HCT116 (cell line): ENCODE measurements at places on chromosomes 2 and 18.
A peak's percentile ranks its signal among the peaks of the same experiment; 100 is the strongest.

- DNase-seq = no peak
Measured at GRCh38 chr18:76314496-76314895, 180.5 kb downstream of the ZNF516 start.

- DNase-seq = no peak
Measured at GRCh38 chr18:2896990-2897389, 50.2 kb downstream of the EMILIN2 start.

GRCh38 chr2:230362030-230362691, 35.2 kb downstream of the SP140L start:
- DNase-seq = no peak

DNA sequence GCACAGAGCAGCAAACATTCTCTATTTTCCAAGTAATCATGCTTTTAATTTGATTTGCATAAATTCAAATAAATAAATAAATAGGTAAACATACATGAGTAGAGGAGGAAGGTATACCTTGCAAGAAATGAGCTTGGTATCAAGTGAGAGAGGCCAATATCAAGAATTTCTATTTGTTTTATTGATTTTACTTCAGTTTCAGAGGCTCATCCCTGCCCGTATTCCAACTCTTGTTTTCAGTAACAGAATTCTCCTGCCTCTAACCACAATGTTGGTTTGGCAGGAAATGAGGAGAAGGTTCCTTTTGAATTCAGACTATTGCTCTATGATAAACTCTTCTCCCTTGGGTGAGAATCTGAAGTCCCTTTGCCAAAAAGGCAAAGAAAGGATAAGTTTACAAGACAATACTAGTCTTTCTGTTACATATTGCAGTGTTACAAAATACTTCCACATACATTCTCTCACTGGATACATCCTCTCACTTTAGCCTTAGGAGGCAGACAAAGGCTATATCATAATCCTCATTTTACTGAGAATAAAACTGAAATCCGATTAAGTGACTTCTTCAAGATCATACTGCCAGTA, 68.3 kb upstream of the ZNF397 start:
- no peak for DNase-seq

GRCh38 chr2:160431441-160431840, 62.2 kb downstream of the RBMS1 start:
- DNase-seq = no peak

DNA sequence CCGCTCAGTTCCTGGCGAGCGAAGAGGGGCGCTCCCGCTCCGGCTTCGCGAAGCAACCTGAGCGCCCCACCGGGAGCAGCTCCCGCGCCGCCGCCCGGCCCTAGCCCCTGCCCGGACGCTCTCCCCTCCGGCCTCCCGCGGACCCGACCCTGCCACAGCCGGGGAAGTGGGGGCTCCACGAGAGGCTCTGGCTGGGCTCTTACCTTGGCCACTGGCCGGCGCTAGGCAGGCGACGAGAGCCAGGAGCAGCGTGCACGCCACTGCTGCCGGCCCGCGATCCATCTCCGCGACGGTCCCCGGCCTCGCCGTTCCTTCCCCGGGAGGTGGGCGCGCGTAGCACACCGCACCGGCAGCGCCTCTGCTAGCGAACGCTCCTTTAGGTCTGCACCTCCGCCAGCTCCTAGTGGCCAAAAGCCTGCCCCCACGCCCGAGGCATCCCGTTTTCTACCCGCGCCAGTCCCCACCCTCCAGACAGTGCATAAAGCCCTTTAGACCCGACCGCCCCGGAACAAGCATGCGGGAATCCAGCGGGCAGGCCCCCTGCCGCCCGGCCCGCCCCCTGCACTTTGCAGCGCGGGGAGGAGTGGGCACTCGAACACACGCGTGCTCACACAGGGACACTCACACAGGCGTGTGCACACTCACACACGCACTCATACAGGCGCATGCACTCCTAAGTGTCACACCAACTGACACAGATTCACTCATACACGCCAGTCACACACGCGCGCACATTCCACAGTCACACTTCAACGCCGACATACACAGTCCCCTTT, at the start of gene LRP2:
LRP2 (minus strand) TSS at position 417 of the 776 bp plus-strand sequence; CDS start at position 282, 135 bp downstream.
- no peak for DNase-seq

DNA sequence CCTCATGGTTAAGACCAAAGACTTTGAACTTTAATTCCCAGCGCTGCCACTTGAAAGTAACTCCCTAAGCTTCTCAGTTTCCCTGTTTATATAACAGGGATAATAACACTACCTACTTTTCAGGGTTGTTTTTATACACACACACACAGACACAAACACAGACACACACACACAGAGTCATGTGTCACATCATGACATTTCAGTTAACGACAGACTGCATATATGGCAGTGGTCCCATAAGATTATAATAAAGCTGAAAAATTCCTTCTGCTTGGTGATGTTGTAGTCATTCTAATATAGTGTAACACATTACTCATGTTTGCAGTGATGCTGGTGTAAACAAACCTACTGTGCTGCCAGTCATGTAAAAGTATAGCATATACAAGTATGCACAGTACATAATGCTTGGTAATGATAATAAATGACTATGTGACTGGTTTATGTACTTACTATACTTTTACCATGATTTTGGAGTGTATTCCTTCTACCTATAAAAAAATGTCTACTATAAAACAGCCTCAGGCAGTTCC, 89.2 kb upstream of the ITGA4 start:
- DNase-seq = no peak

- no peak for DNase-seq
Measured at GRCh38 chr2:162928356-162928755, 89.8 kb upstream of the KCNH7 start.

GRCh38 chr2:43212931-43213330, 13.5 kb downstream of the ZFP36L2 start:
- no peak for DNase-seq

DNA sequence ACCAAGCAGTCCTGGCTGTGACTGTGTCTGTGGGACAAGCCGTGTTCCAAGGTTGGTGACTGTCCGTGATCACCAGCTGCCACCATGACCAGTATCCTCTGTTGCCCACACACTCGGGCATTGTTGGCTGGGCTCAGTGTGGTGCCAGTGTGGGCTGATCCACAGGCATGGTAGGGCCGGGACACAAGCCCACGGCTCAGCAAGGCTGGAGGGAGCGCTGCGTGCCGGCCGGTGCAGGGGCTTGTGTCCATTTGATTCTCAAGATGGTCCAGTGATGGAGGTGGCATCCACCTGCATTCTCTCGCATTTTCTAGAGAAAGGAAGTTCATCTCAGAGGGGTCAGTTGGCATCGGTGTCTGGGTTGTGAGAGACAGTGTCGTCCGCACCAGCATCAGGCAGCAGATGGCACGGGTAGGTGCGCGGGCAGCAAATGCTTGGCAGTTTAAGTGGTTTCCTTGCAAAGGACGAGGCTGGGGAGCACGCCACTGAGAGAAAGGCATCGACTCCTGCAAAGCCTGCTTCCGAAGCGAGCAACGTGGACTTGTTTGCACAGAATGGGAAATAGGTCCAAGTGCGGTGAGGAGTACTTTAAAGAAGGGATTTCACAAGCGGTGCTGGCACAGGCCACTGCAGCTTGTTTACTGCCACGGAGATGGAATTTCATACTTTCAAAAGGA, 20.9 kb downstream of the TWIST2 start:
- DNase-seq = no peak

- DNase-seq = no peak
Measured at GRCh38 chr2:148614014-148614321, 30.6 kb upstream of the EPC2 start.

DNA sequence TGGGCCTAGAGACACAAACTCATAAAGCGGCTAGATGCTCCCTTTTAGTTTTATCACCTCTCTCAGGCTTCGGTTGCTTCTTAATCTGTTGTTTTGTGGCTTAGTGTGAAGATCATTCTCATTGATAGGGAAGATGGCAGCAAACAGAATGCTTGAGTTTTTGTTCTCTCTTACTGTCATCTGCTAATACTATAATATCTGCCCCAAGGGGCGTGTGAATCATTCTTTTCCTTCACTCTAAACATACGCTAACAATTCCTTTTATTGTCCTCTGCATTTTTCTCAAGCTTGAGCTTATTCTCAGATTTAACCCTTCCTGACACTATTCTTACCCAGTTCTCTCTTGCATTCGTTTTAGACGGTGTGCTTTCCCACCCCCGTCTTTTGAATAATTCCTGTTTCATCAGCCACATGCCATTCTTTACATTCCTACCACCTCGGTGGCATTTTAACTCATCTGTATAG, 323.9 kb upstream of the NRP2 start:
- DNase-seq = no peak

DNA sequence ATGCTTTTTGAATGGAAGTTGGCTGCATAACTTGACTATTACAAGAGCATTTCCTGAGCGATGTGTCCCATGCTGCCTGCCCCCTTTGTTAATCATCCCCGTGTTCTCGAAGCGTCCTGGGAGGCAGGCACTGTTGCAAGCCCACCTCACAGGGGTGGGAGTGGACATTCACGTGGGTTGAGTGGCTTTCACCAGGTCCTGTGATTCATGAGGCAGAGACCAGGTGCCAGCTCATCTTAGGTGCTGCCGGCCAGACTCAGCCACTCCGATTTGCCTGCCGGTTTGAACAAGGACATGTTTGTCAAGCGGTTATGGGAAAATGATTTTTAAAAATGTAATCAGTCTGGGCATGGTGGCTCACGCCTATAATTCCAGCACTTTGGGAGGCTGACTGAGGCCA, 112.5 kb downstream of the ZNF532 start:
- DNase-seq = no peak

DNA sequence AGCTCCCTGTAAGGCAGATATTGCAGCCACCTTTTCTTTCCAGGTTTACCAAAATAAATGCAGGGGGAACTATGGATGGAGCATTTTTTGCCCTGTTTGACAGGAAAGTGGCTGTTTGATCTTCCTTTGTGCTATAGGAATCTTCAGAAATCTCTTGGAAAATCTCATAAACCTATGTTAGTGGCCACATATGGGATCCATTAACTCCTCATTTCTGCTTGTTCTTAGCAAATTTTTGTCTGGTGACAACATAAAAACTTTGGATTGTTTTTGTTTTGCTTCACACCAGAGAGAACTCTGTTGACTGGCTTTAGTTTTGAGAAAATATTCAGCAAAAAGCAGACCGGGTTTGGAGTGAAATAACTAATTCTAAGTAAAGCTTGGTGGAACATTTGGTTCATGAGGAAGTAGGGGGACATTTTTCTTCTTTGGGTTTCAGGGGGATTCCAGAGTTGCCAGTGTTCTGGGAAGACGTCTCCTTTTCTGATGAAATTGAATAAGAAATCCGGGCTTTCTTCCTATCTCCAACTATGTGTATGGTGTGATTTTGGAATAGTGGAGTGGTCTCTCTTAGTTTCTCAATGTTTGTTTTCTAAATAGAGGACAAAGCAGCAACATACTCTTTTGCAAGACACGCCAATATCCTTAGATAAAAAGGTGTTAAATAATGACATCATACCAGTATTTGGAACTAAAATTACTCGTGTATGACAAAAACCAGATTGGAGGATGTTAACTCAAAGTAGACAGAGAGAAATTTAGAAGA, 174.4 kb downstream of the ICOS start:
- DNase-seq = no peak

DNA sequence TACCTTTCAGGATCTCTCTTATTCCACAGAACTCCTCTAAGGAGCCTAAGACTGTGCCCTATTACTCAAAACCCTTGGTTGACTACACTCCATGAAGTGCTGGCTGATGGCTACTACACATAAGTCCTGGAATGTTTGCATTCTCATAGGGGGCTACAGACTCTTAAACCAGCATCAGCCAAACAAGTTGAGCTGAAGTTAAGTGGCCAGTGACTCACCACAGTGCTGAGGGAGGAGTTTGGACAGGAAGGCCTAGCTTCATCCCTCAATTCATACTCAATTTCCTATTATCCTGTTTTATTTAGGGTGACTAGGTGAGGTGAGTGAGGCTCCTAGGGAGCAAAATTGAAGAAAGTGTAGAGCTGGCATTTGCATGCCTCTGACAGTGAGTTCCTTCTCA, 246.7 kb downstream of the SMAD2 start:
- no peak for DNase-seq

- DNase-seq = no peak
Measured at GRCh38 chr2:20470211-20470610, 23.3 kb downstream of the RHOB start.

DNA sequence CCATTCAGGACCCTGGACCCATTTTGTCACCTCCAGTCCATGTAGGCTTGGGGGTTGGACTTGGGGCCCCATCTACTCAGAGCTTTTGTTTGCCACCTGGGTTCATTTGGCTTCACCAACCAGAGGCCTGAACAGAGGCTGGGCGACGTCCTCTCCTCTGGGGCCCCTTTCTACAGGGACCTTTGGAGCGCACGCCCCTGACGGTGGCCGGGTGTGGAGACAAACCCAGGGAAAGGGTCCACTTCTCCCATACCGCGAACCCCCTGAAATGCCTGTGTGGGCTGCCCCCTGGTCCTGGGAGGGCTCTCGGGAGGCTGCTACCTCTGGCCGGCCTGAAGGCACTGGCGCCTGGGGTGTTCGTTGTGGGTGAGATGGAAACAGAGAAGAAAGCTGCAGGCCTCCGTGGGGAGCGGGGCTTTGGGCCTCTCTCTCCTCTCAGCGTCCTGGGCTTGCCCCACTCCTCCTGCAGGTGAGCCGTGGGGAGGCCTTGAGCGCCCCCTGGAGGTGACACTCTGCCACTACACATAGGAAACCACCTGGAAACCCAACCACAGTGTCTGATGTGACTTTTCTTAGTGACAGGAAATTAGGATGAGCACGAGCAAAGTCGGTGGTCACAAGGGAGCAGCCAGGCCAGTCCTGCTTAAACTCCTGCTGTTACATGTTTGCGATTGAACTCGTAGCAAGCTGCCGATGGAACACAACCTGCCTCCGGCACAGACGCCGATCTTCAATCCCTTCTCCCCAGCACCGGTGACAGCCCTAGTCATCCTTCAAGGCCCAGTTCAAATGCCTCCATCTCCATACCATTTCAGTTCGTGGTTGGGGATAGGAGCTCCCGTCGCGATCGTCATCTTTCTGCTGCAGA, 12.0 kb upstream of the NTSR2 start:
- peak; percentile 19 for DNase-seq

GRCh38 chr2:46548521-46549144, 69.3 kb downstream of the TMEM247 start:
- DNase-seq = no peak

DNA sequence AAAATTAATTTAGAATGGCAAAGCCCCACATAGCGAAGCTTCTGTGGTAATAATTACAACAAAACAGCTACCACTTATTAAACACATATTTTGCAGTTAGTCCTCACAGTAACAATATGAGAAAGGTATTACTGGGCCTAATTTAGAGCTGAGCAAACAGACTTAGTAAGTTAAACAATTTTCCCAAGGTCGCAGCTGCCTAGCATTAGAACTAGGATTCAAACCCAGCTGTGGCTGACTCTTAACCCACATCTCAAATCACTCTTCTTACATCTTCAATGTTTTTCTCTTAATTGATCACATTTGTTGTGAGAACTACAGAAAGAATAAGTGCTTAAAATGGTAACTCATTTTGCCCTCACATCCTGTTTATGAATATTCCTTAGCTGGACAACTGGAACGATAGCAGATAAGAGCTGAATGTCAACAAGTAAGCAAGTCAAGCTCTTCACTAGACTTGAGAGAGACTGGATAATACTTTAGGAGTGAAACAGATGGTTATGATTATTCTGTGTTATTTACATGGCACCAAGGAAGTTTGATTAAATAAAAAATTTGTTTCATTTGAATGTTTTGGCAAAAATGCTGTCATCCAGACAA, 59.4 kb upstream of the TMEM17 start:
- no peak for DNase-seq

- peak; percentile 62 for DNase-seq
Measured at GRCh38 chr2:204325468-204325867, 219.8 kb upstream of the PARD3B start.
